ENCODE measurements at places on chromosomes 2 and 18.

- DNase-seq = no peak
- H3K4me3 ChIP-seq = no peak overlapping the region
- no peaks in the 10 kb centered on the region for H3K4me1 ChIP-seq
These were observed 3.3 kb downstream of the VPS54 start for GRCh38 chr2:64015898-64016297.

GRCh38 chr2:47062681-47063537, 92.2 kb downstream of the STPG4 start:
- DNase-seq = no peak
- no peak overlapping the region for H3K27ac ChIP-seq
- H3K4me1 ChIP-seq = no peaks in the 10 kb centered on the region

DNA sequence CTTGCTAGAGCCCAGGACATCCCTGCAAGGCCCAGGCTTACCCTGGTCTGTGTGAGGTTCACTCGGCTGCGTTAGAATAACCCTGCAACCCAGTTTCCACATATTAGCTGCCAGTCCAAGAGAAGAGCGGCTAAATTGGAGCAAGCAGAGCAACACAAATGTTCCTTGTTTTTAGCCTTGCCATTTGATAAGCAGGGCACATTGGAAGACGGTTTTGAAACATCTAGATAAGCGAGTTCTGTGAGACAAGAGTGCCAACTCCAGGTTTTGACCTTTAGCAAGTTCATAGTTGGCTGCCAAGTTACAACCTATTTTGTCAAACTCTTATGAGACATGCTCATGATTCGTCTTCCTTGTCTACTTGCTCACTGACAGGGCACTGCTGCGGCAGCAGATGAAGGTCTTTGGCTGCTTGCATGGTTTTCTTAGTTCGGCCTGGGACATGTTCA, 23.5 kb downstream of the DPP4 start:
- no peaks in the 10 kb centered on the region for H3K36me3 ChIP-seq
- peak overlapping the region; percentile 63 for H3K27ac ChIP-seq
- H3K4me1 ChIP-seq = no peaks in the 10 kb centered on the region

DNA sequence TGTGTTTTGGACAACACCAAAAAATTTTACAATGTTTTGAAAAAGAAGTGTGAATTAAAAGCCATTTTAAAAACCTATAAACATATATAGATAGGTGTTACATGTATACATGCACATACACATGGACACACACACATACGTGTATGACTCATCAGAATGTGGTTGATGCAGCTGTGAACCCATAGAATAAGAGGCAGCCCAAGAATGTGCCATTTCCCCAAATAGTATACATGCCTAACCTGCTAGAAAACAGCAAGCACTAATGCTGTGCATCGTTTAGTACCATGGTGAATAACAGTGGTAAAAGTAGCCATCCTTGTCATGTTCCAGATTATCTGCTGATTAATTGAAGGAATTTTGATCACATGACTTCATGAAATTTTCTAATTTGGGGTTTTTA, 149.0 kb downstream of the DSEL start:
- no peak for DNase-seq
- no peak overlapping the region for H3K27ac ChIP-seq
- H3K36me3 ChIP-seq = no peaks in the 10 kb centered on the region
- H3K4me3 ChIP-seq = no peak overlapping the region
- H3K27me3 ChIP-seq = no peaks in the 10 kb centered on the region
- no peaks in the 10 kb centered on the region for H3K4me1 ChIP-seq

GRCh38 chr18:36851202-36851590, 22.3 kb downstream of the KIAA1328 start:
- no peaks in the 10 kb centered on the region for H3K4me1 ChIP-seq
- no peak for DNase-seq
- H3K36me3 ChIP-seq = no peaks in the 10 kb centered on the region

DNA sequence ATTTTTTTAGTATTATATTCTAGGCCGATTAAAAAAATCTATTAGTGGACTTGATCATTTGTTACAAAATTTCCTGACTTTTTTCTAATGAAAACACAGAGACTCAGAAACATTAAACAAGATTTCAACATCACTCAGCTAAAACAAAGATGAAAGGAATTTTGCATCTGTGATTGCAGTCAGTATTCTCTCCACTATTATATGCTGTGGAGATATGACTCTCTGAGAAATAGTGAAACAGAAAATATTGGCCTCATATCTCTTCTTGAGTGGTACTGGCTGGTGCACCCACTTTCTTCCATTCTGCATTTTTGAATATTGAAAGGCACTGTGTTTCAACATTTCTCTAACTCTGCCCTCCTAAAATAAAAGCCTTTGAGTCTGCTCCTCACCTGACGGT, 914.2 kb downstream of the TSN start:
- no peaks in the 10 kb centered on the region for H3K36me3 ChIP-seq
- no peak overlapping the region for H3K4me3 ChIP-seq
- no peaks in the 10 kb centered on the region for H3K4me1 ChIP-seq
- no peaks in the 10 kb centered on the region for H3K27me3 ChIP-seq
- no peak for DNase-seq

DNA sequence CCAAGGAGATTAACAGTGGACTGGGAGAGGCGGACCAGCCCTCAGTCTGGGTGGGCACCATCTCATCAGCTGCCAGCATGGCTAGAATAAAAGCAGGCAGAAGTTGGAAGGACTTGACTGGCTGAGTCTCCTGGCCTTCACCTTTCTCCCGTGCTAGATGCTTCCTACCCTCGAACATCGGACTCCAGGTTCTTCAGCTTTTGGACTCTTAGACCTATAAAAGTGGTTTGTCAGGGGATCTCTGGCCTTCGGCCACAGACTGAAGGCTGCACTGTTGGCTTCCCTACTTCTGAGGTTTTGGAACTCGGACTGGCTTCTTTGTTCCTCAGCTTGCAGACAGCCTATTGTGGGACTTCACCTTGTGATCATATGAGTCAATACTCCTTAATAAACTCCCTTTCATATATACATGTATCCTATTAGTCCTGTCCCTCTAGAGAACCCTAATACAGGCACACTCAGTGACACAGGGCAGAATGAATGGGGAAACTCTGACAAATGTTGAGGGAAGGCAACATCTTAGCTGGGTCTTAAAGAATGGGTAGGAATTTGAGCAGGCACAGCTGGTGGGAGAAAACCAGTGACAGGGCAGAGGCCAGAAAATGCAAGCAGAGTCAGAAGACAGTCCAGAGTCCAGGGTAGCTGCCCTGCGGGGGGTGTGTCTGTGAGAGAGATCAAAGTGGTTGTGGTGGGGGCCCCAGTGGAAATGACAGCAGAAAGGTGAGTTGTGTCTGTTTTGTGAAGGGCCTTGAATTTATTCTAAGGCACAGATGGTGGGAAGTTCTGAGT, 108.1 kb upstream of the CD302 start:
- peaks cover 5% of the 10 kb centered on the region for H3K4me1 ChIP-seq
- no peak for DNase-seq
- no peaks in the 10 kb centered on the region for H3K27me3 ChIP-seq
- H3K36me3 ChIP-seq = no peaks in the 10 kb centered on the region
- H3K4me3 ChIP-seq = no peak overlapping the region
- H3K27ac ChIP-seq = no peak overlapping the region

DNA sequence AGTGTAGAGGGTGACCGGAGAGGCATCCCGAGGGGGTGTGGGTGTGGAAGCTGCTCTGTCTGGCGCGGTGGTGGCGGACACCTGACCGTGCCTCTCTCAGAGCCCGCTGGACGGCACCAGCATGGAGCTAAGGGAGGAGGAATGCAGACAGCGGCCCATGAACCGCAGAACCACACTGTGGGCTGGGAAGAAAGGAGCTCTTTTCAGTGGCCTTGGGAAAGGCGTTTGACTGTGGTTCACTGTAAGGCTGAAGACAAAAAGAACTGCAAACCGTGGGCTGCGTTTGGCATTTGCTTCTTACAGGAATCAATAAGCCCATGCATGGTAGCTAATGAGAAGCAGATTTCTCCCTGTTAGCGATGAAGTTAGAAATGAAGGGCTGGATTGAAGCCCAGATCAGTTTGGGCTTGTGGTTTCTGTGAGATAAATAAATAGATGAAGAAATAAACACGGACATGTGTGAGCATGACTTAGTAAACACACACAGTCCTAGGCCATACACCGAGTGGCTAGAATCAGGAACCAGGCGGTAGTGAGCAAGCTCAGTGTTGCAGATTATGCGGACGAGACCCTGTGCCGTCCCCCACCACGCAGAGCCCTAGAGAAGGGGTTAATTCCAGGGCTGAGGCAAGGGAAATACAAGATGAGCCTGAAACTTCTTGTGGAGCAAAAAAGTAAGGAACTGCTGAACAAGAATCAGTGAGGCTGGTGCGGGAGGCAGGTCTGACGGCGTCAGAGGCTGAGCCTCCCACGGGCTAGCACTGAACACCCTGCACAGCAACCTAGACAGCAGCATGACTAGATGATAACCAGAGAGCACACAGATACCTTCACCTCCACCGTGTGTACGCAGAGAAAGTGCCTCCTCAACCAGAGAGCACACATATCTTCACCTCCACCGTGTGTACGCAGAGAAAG, 29.3 kb upstream of the NFATC1 start:
- no peak overlapping the region for H3K4me3 ChIP-seq
- H3K36me3 ChIP-seq = no peaks in the 10 kb centered on the region
- no peaks in the 10 kb centered on the region for H3K27me3 ChIP-seq
- no peak for DNase-seq
